SK-MEL-5 (cell line): ENCODE measurements at places on chromosomes 16 and 17. TPM values are rescaled to one million over a fixed set of nuclear protein-coding genes. Genes with fewer than 3 reads are reported as not detected.
A peak's percentile ranks its signal among the peaks of the same experiment; 100 is the strongest.

The HCFC1R1 gene
- total RNA-seq: 11.0 and 12.3 TPM in 2 replicates

The SPATA22 gene
- not detected in 2 replicates for total RNA-seq

The FOXN1 gene
- total RNA-seq: not detected in 2 replicates

The SEZ6 gene
- not detected in 2 replicates for total RNA-seq

The MRTFB gene
- total RNA-seq: 7.1 and 7.6 TPM in 2 replicates

DNA sequence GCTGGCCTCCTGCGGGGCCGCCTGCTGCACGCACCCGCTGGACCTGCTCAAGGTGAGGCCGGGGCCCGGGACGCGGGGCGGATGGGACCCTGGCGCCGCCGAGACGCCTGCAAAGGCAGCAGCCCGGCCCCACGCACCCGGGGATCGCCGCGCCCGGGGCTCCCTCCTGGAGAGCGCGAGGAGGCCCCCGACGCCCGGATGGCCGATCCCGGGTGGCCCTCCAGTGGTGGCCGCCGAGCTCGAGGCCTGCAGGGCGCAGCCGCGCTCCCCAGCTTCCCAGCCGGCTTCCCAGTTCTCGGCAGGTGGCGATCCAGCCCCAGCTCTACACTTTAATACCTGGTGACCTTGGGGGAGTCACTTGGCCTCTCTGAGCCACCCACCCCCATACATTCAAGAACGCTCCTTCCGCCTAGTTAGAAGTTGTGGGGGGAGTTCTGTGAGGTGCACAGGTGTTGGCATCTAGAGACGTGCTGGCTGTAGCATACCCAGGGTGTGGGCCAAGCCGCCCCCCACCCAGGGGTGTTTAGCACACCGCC is 452 bp downstream of the SLC25A10 start:
- DNase-seq: no peak

DNA sequence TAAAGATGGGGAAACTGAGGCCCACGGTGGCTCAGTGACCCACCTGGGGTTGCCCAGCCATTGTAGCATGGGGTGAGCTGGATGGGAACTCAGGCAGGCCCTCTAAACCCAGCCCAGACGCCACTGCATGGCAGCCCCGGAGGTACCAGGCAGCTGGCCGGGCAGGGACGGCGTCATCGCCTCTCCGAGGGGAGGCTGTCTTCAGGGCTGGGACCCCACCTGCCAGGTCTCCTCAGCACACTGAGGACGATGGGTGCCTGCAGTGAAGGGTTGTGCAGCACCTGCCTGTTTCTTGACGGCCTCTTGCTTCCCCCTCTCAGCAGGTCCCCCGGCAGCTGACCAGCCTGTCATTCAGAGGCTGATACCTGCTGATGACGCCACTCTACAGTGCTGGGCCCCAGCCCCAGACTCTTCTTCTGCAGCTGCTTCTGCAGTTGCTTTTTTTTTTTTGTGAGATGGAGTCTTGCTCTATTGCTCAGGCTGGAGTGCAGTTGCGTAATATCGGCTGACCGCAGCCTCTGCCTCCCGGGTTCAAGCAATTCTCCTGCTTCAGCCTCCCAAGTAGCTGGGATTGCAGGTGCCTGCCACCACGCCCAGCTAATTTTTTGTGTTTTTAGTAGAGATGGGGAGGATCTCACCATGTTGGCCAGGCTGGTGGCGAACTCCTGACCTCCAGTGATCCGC is 24.7 kb downstream of the RNF213 start:
- DNase-seq: no peak

DNA sequence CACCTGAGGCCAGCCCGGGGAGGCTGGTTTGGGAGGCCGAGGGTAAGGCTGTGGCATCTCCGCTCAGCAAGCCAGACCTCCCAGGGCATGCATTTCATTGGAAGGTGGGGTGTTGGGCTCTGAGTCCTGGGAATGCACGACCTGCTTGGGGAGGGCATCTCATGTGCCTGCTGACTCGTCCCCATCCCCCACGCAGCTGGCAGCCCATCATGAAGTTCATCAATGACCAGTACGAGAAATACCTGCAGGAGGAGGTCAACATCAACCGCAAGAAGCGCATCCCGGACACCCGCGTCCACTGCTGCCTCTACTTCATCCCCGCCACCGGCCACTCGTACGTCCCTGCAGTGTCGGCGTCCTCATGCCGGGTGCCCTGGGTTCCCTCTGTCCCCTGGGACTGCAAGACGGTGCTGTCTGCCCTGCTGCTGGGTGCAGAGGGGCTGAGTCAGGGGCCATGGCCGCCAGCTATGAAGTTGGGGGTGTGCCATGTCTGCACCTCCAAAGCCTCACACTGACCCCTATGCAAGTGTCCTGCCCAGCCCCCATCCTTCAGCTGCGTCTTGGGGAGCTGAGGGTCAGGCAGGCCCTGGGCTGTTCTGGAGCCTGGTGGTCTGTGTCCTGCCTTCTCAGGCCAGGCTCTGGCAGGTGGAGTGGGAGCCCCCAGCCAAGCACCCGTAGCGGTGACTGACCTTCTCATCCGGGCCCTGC is 347.9 kb downstream of the SEC14L1 start:
- no peak for DNase-seq

- no peak for DNase-seq
These were observed 124.2 kb downstream of the METRNL start for GRCh38 chr17:83203472-83204221.

- DNase-seq: no peak
These were observed 253.1 kb upstream of the DYNLRB2 start for GRCh38 chr16:80287674-80288073.

DNA sequence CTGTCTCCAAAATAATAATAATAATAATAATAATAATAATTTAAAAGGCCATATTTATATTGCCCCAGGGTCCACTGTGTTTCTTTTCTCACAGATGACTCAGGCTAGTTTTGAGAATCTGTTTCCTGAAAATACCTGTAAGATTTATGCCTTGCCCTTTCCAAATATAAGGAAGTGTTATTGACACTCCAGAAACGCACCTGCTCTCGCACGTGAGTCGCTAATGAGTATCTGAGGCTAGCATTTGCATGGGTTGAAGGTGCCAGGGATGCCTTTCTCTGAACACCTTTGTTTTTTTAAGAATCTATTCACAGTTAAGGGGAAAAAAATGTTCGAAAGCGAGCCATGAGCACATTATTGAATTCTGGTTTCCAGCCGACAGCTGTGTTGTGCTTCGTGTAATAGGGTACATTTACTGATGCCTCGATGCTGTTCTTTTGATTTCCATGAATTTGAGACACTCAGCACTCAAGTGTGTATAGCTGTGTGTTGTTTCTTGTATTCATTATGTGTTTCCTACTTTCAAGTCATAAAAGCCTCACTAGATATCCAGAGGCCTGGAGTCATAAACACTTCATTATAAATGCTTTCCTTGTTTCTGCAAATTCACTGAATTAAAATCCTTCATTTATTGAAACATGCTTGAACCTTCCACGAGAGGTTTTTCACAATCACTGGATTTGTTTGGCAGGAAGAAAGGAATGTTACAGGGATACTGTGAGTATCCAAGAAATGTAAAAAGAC is 45.0 kb upstream of the NOL11 start:
- peak; percentile 91 for DNase-seq

- DNase-seq: no peak
These were observed 19.7 kb upstream of the TEX2 start for GRCh38 chr17:64282753-64283080.

GRCh38 chr16:79283578-79283977 is 317.0 kb downstream of the MAF start:
- no peak for DNase-seq

GRCh38 chr16:51766739-51767138 is 615.7 kb upstream of the SALL1 start:
- no peak for DNase-seq

DNA sequence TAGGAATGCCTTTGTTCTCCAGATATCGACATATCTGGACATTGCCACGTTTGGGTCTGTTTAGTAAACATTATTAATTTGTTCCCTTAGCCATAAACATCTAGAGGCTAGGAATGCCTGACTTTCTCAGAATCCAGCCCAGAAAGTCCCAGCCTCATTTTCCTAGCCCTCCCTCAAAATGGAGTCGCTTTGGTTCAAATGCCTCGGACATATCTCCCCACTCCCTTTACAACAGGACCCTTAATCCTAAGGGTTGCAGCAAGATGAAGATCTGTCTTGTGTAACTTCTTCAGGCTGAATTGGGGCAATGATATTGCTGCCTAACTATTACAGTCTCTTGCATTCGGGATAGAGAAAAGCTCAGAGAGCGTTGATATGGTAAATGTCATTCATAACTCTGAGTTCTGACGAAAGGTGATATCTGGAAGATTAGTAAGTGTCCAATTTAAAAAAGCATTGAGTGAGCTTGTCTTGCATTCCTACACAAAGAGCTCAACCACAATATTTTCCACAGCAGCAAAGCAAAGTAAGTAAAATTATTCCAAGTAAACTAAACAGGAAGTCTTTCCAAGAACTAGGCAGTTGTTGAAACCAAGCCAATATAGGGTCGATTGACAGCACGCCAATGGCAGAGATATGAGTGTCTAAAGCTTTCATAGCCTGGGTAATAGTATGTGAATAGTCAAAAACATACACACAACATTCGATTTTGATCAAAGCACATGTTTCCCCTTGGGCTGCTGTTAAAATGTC is 46.0 kb upstream of the ARL4D start:
- no peak for DNase-seq

DNA sequence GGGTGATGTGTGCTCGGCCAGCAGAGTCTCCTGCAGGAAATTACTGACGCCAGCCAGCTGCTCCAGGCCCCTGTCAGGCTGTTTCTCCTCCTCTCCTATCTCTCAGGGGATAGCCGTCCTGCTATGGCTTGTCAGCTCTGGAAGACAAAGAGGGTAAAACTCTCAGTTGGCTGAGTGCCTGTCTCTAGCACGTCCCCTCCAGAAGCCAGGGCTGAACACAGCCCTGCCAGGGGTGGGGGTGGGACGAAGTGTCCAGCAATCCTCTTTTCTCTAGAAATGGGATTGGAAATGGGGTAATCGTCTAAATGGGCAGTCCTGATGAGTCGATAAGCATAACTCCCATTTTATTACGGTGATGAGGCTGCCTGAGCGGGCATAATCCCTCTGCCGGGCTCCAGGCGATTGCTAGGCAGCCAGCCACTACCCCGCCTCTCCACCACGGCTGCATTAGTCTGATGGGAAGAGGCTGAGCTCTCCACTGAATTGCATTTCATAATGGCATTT is 89.1 kb upstream of the GNAO1 start:
- no peak for DNase-seq

GRCh38 chr17:48258331-48258730 is 150.8 kb downstream of the SNX11 start:
- no peak for DNase-seq

DNA sequence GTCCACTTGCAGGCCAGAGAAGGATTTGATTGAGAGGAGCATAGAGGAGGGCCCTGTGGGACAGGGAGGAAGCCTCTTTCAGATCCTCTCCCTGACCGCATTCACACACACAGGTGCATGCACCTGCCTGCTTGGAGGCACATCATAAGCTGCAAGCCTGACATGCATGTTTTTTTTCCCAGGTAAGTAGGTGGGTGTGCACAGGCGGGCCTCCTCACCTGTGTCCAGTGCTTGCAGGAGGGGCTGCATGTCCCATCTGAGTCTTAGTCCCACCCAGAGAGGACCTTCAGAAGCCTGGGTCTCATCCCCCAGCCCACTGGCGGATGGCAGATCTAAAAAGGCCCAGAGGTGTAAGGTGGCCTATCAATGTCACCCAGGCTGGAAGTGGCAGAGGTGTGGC is 130.8 kb downstream of the TMEM132E start:
- no peak for DNase-seq
